Daoy (cell line): ENCODE measurements at places on chromosomes 6 and 20. TPM values are rescaled to one million over a fixed set of nuclear protein-coding genes. Genes with fewer than 3 reads are reported as not detected.

Gene ANKRD66
- not detected in 2 replicates for total RNA-seq

DNA sequence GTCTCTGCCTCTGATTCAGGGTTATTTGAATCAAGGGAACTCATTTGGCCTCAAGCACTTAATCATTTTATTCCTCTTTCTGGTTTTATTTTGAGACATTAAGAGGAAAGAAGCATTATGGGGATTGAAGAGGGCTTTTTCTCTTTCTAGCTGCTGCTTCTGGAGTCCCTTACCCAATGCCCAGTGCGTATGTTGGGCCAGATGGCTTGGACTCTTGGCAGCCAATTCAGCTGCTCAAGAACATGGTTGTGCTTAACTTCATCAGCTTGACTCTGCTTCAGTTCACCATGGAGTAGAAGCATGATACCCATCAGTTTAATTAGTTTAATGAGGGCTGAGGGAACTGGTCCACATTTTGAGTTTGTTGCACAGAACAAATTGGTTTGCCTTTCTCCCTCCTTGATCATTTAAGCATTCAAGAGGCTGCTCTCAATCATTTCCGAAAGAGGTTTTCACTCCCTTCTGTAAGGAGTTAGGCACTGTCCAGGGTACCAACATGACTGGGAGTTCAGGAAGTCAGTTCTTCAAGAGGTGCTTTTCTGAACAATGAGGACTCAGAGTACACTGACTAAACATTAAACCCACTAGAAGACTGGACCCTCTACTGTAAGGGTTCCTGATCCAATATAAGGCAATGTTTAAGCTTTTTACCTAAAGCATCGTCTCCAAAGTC lies 14.6 kb downstream of the PDYN start:
- DNase-seq = no peak

DNA sequence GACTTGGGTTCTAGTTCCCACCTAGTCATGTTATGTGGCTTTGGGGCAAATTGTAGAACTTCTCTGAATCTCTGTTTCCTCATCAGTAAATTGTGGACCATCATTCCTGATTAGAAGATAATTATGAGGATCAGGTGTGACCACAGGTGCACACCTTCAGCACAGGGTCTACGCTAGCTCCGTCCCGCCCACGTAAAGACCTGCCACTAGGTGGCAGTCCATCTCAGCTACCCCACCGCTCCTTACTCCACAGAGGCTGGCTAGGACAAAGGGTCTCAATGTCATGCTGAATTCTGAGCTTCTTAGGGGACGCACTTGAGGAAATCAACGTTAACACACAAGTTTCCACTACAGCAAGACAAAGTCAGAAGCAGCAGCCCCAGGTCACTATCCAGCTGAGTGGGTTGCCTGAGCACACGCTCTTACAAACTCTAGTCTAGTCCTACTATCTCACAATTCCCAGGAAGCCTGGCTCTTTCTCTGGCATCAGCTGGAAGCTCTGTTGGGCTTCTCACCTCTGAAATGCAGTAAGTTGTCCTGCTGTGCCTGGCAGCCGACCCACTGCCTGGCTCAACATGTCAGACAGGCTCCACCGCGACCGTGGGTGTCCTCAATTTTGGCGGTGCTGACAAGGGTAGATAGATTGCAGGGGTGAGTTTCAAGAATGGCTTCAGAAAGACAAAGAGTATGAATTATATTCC lies 2.0 kb upstream of the PLCG1 start:
- DNase-seq = peak; percentile 43

GRCh38 chr6:114218437-114219340 lies 124.1 kb downstream of the HS3ST5 start:
- no peak for DNase-seq

GRCh38 chr6:90502866-90503407 lies 83.9 kb downstream of the MAP3K7 start:
- DNase-seq = no peak
